ENCODE measurements at places on chromosomes 13 and 19.

DNA sequence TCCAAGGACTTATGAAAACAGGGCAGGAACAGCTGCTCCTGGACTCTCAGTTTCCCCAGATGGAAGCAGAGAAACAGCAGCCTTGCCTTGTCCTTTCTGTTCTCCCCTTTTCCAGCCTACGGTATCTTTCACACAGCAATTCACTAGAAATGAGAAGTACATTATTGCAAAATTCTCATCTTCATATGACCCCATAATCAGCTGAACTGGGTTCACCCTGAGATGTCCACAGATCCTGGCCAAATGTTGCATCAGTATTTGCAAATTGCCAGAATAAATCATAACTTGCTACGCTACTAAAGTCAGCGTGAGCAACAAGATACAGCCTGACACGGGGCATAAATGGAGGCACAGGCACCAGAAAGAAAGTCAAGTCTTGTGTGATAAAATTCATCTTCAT, 16.1 kb downstream of the VSTM1 start:
- H3K36me3 ChIP-seq, result no peaks in the 10 kb centered on the region
- H3K4me1 ChIP-seq, result no peaks in the 10 kb centered on the region

- peaks cover 14% of the 10 kb centered on the region for H3K27me3 ChIP-seq
- H3K4me1 ChIP-seq, result peaks cover 36% of the 10 kb centered on the region
- no peak overlapping the region for H3K27ac ChIP-seq
- no peak overlapping the region for H3K4me3 ChIP-seq
Observed at GRCh38 chr13:36430247-36431203, 1.8 kb upstream of the CCNA1 start.

- peak overlapping the region; percentile 81 for H3K27ac ChIP-seq
- H3K4me3 ChIP-seq, result no peak overlapping the region
- no peak for DNase-seq
- H3K4me1 ChIP-seq, result peaks cover 55% of the 10 kb centered on the region
- no peaks in the 10 kb centered on the region for H3K27me3 ChIP-seq
Observed at GRCh38 chr13:44271915-44272341, 101.7 kb upstream of the SERP2 start.

GRCh38 chr19:3365836-3366752, at the start of gene NFIC:
Gene NFIC (plus strand): TSS chr19:3366583. CDS start chr19:3366637, 54 bp downstream.
- no peaks in the 10 kb centered on the region for H3K27me3 ChIP-seq
- no peak for DNase-seq
- H3K4me1 ChIP-seq, result peaks cover 34% of the 10 kb centered on the region
- H3K27ac ChIP-seq, result peak within 1 kb of the TSS; percentile 99
- H3K4me3 ChIP-seq, result peak within 1 kb of the TSS; percentile 83

DNA sequence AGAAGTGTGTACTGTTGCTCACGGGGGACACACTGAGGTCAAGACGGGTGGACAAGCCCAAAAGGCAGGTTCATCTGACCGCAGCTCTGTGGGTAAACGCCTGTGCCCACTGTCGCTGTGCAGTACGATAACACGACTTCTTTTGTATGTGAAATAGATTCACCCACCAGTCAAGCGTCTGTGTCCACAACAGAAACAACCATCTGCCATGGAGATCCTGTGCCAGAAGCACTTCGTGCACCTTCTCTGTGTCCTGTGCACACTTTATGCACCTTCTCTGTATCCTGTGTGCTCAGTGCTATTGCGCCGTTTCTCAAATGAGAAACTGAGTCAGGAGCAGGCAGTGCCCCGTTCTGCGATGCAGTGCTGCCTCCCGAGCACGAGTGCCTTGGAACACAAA, 138.9 kb downstream of the ATP11A start:
- H3K27ac ChIP-seq, result no peak overlapping the region
- no peak overlapping the region for H3K4me3 ChIP-seq
- no peaks in the 10 kb centered on the region for H3K4me1 ChIP-seq
- DNase-seq, result no peak
- H3K27me3 ChIP-seq, result no peaks in the 10 kb centered on the region

DNA sequence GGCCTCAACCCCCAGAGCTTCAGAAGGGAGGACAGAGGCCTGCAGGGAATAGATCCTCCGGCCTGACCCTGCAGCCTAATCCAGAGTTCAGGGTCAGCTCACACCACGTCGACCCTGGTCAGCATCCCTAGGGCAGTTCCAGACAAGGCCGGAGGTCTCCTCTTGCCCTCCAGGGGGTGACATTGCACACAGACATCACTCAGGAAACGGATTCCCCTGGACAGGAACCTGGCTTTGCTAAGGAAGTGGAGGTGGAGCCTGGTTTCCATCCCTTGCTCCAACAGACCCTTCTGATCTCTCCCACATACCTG, 969 bp upstream of the CEACAM5 start:
- H3K4me3 ChIP-seq, result no peak overlapping the region
- H3K36me3 ChIP-seq, result no peaks in the 10 kb centered on the region
- no peak overlapping the region for H3K27ac ChIP-seq

DNA sequence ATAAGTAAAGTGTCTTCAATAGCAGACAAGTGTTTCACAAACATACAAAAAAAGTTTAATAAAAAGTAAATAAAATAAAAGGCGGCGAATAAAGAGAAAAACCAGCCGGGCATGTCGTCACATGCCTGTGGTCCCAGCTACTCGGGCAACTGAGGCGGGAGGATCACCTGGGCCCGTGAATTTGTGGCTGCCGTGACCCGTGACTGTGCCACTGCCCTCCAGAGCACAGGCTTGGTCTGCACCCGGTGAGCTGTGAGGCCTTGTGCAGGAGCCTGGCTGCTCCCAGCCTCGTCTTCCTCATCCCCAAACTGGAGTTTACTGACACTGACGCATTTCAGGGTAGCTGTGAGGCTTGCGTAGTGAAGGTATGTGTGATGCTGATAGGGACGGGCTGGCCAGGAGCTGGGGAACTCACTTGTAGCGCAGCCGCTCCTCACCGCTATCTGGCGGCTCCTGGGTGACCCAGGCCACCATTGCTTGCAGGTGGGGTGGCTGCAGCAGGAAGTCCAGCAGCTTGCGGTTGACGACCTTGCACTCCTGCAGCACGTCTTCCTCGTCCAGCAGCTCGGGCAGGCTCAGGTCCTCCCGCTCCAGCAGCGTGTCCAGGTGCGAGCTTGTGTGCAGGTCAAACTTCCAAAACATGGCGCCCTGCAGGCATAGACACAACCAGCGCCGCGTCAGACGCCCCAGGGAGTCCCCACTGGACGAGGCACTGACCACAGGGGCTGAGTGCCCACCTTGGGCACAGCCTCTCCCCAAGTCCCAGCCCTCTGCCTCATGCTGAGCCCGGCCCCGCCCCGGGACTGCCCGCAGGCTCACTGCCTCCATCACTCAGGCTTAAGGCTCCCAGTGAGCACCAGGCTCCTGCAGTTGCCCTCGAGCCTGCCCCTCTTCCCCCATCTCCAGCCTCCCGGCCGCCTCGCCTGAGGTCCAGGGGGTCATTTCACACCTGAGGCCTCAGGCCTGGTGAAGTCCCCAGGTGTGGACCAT, 12.1 kb downstream of the PPP6R1 start:
- no peak overlapping the region for H3K27ac ChIP-seq
- H3K4me3 ChIP-seq, result no peak overlapping the region
- no peaks in the 10 kb centered on the region for H3K27me3 ChIP-seq
- peaks cover 22% of the 10 kb centered on the region for H3K4me1 ChIP-seq
- H3K36me3 ChIP-seq, result peaks cover 73% of the 10 kb centered on the region

- no peaks in the 10 kb centered on the region for H3K4me1 ChIP-seq
- no peak overlapping the region for H3K4me3 ChIP-seq
- H3K27me3 ChIP-seq, result no peaks in the 10 kb centered on the region
- H3K36me3 ChIP-seq, result peaks cover 15% of the 10 kb centered on the region
- no peak for DNase-seq
- H3K27ac ChIP-seq, result no peak overlapping the region
Observed at GRCh38 chr13:23799945-23800344, 89.3 kb downstream of the MIPEP start.

- no peaks in the 10 kb centered on the region for H3K27me3 ChIP-seq
- no peak overlapping the region for H3K27ac ChIP-seq
- no peak overlapping the region for H3K4me3 ChIP-seq
Observed at GRCh38 chr13:45402641-45403040, 15.5 kb downstream of the SLC25A30 start.

GRCh38 chr19:858868-859843, at the start of gene CFD:
Gene CFD (plus strand): TSS chr19:859664. CDS start chr19:859690, 26 bp downstream.
- H3K4me3 ChIP-seq, result peak within 1 kb of the TSS; percentile 54
- H3K27me3 ChIP-seq, result no peaks in the 10 kb centered on the region

GRCh38 chr19:54572696-54573311, 786 bp upstream of the LILRA2 start:
- no peak overlapping the region for H3K4me3 ChIP-seq
- no peaks in the 10 kb centered on the region for H3K27me3 ChIP-seq
- no peaks in the 10 kb centered on the region for H3K4me1 ChIP-seq
- DNase-seq, result no peak

- no peaks in the 10 kb centered on the region for H3K36me3 ChIP-seq
- H3K27ac ChIP-seq, result no peak overlapping the region
- H3K4me1 ChIP-seq, result no peaks in the 10 kb centered on the region
- H3K4me3 ChIP-seq, result no peak overlapping the region
Observed at GRCh38 chr19:29596885-29597525, 9.1 kb upstream of the POP4 start.

- no peaks in the 10 kb centered on the region for H3K36me3 ChIP-seq
- no peak overlapping the region for H3K27ac ChIP-seq
- no peak for DNase-seq
- H3K4me3 ChIP-seq, result no peak overlapping the region
Observed at GRCh38 chr19:31444931-31445330, 95.7 kb upstream of the TSHZ3 start.

GRCh38 chr19:31831421-31832175, 482.4 kb upstream of the TSHZ3 start:
- no peak overlapping the region for H3K4me3 ChIP-seq
- H3K27ac ChIP-seq, result no peak overlapping the region
- H3K4me1 ChIP-seq, result no peaks in the 10 kb centered on the region
- H3K27me3 ChIP-seq, result no peaks in the 10 kb centered on the region
- DNase-seq, result no peak
- no peaks in the 10 kb centered on the region for H3K36me3 ChIP-seq

DNA sequence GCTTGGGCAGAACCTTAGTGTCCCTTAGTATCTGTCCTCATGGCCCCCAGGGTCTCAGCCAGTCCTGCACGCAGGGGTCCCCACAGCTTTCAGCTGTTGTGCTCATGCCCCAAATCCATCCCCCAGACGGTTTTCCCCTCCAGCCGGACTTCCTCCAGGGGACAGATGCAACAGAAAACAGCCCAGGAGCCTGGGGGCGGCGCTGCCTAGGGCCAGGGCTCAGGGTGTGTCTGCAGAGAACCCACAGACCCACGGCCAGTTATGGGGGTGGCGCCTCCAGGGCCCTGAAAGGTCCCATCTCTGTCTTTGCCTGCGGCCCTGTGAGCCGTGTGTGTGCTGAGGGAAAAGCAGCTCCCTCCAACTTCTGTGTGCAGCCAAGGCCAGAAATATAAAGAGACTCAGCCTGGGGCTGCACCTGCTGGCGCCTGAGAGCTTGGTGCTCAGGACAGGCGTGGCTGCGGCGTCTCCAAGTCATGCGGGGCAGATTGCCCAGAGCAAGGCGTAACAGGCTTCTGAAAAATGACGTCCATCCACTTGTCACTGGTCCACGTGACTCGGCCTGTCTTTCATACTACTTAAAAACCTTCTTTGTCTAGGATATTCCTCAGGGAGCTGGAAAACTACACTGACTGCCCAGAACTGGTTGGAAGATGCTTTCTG, 22.1 kb upstream of the F7 start:
- no peak overlapping the region for H3K27ac ChIP-seq
- H3K4me1 ChIP-seq, result peaks cover 12% of the 10 kb centered on the region
- no peak overlapping the region for H3K4me3 ChIP-seq
- DNase-seq, result no peak

GRCh38 chr13:45240143-45240542, 39.3 kb upstream of the KCTD4 start:
- H3K27ac ChIP-seq, result no peak overlapping the region
- H3K36me3 ChIP-seq, result no peaks in the 10 kb centered on the region
- no peaks in the 10 kb centered on the region for H3K4me1 ChIP-seq
- no peak for DNase-seq
- no peak overlapping the region for H3K4me3 ChIP-seq
- no peaks in the 10 kb centered on the region for H3K27me3 ChIP-seq

GRCh38 chr13:110138700-110139036, 168.3 kb downstream of the COL4A1 start:
- no peaks in the 10 kb centered on the region for H3K36me3 ChIP-seq
- DNase-seq, result no peak
- no peaks in the 10 kb centered on the region for H3K27me3 ChIP-seq

DNA sequence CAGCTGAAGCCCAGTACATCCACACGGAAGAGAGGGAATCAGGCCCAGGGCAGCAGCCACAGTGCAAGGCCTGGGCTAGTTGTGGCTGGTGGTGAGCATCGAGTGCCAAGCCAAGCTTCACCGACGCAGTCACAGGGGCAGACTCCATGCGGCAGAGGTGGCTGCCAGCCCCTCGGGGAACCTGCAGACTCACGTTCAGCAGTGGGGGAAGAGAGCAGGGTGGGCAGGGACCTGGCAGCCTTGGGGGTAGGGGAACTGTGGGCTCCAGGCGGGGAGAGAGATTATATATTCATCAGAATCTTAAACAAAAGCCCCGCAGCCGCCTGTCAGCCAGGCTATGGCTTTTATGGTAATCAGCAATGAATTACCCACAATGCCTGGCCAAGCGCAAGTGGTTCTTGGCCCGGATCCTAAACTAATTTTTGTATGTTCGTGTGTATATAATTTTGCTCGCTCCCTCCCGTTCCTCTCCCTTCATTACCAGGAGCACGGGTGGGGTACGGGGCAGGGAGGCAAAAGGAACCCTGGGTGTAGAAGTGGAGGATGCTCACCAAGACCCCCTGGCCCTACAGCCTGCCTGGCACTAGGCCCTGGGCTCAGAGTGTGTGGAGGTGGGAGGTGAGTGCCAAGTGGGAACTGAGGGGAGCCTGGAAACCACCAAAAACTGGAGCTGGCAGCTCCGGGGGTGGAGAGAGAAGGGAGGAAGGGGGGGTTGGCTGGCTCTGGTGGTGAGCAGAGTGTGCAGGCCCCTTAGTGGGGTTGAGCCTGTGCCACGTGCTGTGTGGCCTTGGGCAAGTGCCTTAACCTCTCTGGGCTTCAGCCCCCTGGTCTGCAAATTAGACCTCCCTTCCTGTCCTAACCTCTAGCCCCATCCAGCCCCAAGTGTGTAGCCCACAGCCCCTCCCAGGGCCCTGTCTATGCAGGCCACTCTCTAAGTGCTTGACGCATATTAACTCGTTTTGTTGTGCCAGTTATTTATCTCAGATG, 31.9 kb downstream of the PTPRS start:
- H3K36me3 ChIP-seq, result no peaks in the 10 kb centered on the region
- H3K27me3 ChIP-seq, result no peaks in the 10 kb centered on the region
- no peak for DNase-seq

DNA sequence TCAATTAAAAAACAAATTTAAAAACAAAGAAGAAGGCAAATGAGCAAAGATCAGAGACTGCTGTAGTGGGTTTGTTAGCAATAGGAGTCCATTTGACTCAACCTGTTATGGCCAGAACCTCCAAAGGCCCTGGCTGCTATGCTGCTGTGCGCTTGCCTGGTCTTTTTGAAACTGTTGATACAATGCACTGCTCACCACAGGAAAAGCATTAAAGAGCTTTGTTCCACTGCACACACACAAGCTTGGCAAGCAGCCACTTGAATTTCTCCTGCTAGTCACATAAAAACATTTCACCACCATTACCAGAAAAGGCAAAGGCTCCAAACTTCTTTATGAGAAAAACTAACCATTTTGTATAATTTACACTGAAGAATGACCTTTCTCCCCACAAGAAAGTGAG, 132.2 kb downstream of the FREM2 start:
- H3K4me1 ChIP-seq, result no peaks in the 10 kb centered on the region
- H3K4me3 ChIP-seq, result no peak overlapping the region
- no peaks in the 10 kb centered on the region for H3K36me3 ChIP-seq

GRCh38 chr13:112962911-112963625, 5.9 kb upstream of the MCF2L start:
- H3K27me3 ChIP-seq, result no peaks in the 10 kb centered on the region
- H3K36me3 ChIP-seq, result no peaks in the 10 kb centered on the region
- H3K4me1 ChIP-seq, result no peaks in the 10 kb centered on the region
- DNase-seq, result no peak
- H3K27ac ChIP-seq, result no peak overlapping the region

Data from esophagus squamous epithelium (tissue), 5 donors.